ENCODE measurements at places on chromosomes 7 and 10.

DNA sequence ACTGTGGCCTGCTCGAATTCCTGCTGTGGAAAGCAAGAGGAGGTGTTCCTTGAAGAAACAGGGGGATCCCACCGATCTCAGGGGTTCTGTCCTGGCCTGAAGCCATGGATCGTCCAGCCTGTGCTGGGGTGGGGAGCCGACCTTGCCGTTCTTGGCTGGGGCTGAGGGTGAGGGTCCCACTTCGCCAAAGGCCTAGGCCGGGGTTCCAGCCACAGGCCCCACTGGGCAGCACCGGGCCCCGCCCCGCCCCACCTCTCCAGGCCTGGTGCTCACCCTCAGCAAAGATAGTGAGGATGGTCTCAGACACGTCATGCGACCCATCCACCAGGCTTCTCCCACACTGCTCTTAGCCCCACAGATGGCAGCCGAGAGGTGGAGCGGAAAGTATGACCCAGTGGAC is 51.4 kb upstream of the ZNF716 start:
- no peak for DNase-seq

DNA sequence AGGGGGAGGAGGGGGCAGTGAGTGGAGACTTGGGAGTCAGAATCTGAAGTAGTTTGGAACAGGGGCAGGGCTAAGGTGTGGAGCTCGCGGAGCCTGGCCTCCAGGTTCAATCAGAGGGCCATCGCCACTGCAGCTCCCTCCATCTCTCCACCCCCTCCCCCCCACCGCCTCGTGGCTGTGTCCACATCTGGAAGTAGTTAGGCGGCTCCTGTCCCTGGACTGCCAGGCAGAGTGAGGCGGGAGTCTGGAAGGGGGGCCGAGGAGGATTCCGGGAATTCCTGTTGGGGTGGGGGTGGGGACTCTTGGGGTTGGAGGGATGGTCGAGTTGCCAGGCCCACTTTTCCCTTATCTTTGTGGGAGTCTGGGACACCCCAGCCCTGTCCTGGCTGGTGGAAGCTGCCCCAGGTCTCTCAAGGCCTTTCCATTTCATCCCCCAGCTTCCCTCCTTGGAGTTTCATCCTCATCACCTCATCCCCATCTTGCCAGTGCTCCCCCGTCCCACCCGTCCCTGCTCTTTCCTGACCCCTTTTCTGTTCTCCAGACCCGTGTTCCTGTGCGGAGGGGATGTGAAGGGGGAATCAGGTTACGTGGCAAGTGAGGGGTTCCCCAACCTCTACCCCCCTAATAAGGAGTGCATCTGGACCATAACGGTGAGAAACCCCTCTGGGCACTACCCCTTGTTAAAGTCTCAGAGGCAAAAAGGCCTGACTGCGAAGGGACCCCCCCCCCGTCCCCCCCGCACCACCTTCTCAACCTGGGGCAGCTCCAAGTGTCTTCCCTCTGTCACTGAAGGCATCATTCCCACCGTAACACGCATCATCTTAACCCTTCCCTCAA is 944 bp downstream of the PCOLCE start:
- no peak for DNase-seq

DNA sequence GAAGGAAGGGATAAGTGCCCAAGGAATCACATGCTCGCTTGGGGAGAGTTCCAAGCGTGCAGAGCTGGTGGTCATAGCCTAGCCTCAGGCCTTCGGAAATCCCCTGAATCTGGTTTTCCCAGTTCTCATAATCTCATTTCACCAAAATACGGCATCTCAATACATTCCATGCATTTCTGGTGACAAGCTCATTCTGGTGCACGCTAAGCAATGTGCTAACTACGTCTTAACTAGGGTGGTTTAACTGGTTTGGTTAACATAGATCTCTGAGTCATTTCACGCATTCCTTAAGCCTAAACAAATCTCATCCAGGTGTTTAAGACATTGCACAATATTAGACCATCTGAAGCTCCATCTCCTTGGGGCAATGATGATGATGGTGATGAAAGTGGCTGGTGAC is 72.9 kb upstream of the STEAP1B start:
- DNase-seq, result no peak

- no peak for DNase-seq
These were observed 217.7 kb upstream of the KCND2 start for GRCh38 chr7:120055300-120055699.

DNA sequence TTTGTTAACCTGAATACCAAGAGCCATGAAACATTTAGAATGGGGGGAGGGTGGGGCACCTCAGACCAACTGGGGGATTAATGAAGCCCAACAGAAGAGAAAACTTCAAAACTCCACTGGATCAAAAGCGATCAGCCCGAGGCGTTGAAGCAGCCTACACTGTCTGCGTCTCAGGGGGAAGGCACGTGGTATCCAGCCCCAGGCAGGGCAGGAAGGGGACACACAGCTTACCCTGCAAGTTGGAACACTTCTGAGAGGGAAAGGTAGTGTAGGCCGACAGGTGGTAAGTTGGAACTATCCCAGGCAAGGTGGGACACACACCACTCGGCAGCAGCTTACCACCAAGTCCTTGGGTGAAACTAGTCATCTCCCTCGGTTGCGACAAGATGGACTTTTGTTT is 102.9 kb downstream of the TAX1BP1 start:
- no peak for DNase-seq

DNA sequence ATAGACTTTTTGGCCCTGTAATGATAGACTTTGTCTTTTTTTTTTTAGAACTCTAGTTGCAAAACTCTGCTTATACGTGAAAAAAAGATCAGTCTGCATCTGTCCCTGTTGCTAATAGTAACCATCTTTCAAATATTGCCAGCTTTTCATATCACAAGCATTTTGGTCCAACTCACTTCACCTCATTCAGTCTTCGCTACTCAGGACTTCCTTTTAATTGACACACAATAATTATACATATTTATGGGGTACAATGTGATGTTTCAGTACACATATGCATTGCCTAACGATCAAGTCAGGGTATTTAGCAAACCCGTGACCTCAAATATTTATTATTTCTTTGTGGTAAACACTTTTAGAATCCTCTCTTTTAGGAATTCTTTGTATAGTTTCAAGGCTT is 867.0 kb upstream of the C7orf33 start:
- no peak for DNase-seq

All from activated CD4-positive, alpha-beta T cell treated with anti-CD3 and anti-CD28 coated beads, Interleukin-2, amount 50 U/mL, for 24 hours (primary cell).